ENCODE measurements at places on chromosomes 5 and 9.
A peak's percentile ranks its signal among the peaks of the same experiment; 100 is the strongest.

GRCh38 chr9:94623253-94623652 is 16.1 kb downstream of the FBP1 start:
- no peaks in the 10 kb centered on the region for H3K36me3 ChIP-seq
- peaks cover 5% of the 10 kb centered on the region for H3K4me1 ChIP-seq
- no peak overlapping the region for H3K27ac ChIP-seq
- H3K27me3 ChIP-seq: no peaks in the 10 kb centered on the region

- no peak for DNase-seq
- H3K27ac ChIP-seq: peak overlapping the region; percentile 88
- H3K36me3 ChIP-seq: no peaks in the 10 kb centered on the region
These were observed 1.9 kb downstream of the PCSK5 start for GRCh38 chr9:75892216-75892911.

DNA sequence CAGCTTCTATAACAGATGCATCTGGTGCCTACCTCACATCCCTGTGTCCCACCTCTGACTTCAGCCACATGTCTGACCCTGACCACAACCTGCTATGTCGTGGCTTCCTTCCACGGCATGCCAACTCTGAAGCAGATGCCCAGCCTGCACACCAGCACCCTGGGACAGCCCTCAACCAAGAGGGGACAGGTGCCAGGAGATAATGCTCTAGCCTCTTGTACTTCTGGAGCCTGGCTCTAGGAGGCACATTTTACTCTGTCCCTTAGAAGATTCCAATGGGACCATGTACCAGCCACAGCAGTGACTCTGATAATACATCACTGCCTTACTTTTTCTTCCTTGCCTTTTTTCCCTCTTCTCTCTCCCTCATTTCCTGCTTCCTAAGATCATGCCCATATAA is 51.4 kb downstream of the EBF1 start:
- H3K4me1 ChIP-seq: peaks cover 25% of the 10 kb centered on the region
- H3K4me3 ChIP-seq: no peak overlapping the region
- no peaks in the 10 kb centered on the region for H3K36me3 ChIP-seq
- no peak for DNase-seq
- no peak overlapping the region for H3K27ac ChIP-seq

DNA sequence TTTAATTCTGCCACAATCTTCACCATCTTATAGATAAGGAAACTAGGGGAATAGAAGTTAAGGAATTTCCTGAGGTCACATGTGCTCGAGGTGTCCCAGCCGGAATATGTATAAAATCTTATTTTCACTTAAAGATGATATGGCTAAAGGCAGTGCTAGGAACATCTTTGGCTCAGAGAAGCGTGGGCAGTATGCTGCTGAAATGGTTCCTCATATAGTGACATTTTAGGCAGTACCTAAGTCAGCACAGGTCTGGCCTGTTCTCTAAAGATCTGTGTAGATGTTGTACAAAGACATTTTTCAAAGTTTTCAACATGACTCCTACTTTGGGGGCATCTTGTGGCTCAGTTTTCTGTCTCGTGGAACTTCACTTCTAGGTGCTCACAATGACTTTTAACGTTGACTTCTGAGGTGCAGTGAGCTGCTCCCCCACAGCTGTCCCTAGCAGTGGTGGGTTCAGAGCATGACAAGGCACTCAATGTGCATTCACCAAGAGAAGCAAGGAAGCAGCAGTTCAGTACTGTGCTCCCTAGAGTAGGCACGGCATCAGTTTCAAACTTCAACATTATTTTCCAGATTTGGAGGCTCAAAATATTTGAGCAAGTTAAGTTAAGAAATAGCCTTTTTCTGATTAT is 40.3 kb downstream of the TNFAIP8 start:
- peaks cover 50% of the 10 kb centered on the region for H3K4me1 ChIP-seq
- H3K27me3 ChIP-seq: no peaks in the 10 kb centered on the region
- H3K4me3 ChIP-seq: no peak overlapping the region
- no peaks in the 10 kb centered on the region for H3K36me3 ChIP-seq

DNA sequence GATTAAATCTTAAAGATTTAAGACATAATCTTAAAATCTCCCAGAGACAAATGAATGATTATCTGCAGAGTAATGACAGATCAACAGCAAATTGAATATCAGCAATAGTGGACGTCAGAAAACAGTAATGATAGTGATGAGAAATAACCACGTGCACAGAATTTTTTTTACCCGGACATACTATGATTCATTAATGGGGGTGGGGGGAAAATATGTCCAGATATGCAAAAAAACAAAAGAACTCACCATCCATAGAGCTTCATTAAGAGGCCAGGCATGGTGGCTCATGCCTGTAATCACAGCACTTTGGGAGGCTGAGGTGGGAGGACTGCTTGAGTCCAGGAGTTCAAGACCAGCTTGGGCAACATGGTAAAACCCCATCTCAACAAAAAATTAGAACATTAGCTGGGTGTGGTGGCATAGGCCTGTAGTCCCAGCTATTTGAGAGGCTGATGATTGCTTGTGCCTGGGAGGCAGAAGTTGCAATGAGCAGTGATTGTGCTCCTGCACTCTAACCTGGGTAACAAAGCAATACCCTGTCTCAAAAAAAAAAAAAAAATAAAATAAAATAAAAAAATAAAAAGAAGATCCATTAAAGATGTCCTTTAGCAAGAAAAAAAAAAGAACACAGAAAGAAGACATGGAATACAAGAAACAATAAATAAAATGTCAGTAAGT is 30.9 kb upstream of the SHOC1 start:
- H3K27ac ChIP-seq: no peak overlapping the region
- H3K27me3 ChIP-seq: no peaks in the 10 kb centered on the region
- no peaks in the 10 kb centered on the region for H3K4me1 ChIP-seq
- DNase-seq: no peak

GRCh38 chr5:139389701-139390638 is at the start of gene MZB1:
TSS of gene MZB1 (minus strand) at chr5:139389913. CDS start at chr5:139389856, 57 bp downstream.
- no peak within 1 kb of the TSS for H3K4me3 ChIP-seq
- no peak for DNase-seq
- H3K27ac ChIP-seq: no peak within 1 kb of the TSS
- H3K4me1 ChIP-seq: peaks cover 55% of the 10 kb centered on the region

DNA sequence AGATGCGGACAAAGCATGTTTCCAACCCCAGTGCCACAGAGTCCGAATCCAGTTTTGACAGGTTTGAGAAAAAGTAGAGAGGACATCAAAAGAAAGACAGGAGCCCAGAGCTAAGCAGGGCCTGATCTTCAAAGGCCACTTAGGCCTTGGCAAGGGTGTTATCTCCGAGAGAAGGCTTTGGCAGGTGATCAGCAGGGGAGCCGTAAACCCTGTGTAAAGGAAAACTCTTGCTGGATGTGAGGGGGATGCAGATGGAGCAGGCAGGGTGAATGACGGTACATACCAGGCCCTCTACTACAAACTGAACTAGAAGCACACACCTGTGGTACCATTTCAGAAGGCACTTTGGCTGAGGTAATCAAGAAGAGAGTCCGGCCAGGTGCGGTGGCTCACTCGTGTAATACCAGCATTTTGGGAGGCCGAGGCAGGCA is 1.4 kb upstream of the HNRNPH1 start:
- H3K36me3 ChIP-seq: peaks cover 21% of the 10 kb centered on the region
- DNase-seq: no peak
- peaks cover 35% of the 10 kb centered on the region for H3K4me1 ChIP-seq
- H3K4me3 ChIP-seq: no peak overlapping the region
- H3K27ac ChIP-seq: peak overlapping the region; percentile 99
- H3K27me3 ChIP-seq: no peaks in the 10 kb centered on the region

DNA sequence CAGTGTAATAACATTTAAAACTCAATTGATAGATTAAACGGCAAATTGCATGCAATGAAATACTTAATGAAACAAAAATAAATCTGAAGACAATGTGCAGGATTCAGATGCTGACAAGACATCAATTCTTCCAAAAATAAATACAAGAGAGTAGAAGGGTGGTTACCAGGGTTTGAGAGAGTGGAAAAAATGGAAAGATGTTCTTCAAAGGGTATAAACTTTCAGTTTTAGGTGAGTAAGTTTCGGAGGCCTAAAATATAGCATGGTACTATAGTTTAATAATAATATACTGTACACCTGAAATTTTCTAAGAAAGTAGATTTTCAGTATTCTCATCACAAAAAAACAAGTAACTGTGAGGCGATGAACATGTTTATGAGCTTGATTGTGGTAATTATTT is 48.2 kb upstream of the RASEF start:
- no peak overlapping the region for H3K27ac ChIP-seq
- DNase-seq: no peak
- H3K36me3 ChIP-seq: no peaks in the 10 kb centered on the region
- no peaks in the 10 kb centered on the region for H3K4me1 ChIP-seq

GRCh38 chr5:11443831-11444230 is 460.4 kb downstream of the CTNND2 start:
- H3K4me1 ChIP-seq: no peaks in the 10 kb centered on the region
- no peaks in the 10 kb centered on the region for H3K36me3 ChIP-seq
- H3K4me3 ChIP-seq: no peak overlapping the region
- H3K27me3 ChIP-seq: no peaks in the 10 kb centered on the region
- DNase-seq: no peak

DNA sequence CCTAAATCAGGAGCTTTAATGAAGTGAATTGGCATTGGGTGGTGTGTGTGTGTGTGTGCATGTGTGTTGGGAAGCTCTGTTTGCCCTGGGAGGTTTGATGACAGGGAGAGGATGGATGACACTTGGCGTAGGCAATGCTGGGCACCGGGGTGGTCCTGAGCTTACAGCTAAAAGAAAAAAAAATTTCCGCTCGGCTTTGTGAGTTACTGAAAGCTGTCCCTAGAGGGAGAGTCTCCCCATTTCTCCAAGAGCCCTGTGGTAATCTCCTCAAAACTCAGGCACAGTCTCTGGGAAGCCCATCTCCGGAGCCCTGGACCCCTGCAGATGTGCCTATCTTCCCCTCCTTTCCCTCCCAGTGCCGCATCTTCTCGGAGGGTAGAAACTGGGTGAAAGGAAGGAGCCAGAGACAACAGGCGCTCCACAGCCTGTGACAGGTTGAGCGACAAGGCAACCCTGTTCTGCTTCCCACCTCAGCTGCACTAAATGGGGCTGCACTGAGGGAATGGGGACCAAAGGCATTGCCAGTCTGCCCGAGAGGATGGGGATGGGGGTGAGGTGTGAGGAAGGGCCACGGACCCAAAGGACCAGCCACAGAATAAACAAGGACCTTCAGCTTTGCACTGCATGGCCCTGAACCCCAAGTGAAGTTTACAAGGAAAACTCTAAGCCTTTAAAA is 35.8 kb upstream of the TIFAB start:
- H3K4me3 ChIP-seq: no peak overlapping the region
- H3K4me1 ChIP-seq: peaks cover 27% of the 10 kb centered on the region
- DNase-seq: no peak
- no peaks in the 10 kb centered on the region for H3K27me3 ChIP-seq

DNA sequence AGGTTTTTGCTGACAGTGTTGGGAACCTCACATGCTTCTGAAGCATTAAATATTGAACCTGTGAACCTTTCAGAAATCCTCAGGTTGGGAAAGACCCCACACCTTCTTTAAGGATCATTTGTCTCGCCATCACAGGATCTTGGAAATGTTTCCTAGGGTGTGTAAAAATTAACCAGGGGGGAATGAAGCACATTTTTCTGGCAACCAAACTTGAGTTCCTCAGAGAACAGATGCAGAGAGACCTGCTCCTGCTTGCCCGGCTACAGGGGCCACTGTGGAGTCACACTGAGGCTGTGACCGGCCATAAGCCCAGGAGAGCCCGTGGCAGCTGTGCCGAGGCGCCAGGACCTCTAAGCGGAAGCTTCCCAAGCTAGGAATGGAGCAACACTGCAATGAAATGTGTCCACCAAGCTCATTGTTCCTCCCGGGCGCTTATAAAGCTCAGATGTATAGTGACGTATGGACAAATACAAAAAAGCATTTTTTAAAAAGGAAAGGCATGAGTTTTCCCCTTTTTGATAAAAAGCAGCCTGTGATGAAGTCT is 7.7 kb downstream of the CXCL14 start:
- peaks cover 4% of the 10 kb centered on the region for H3K4me1 ChIP-seq
- H3K36me3 ChIP-seq: no peaks in the 10 kb centered on the region
- H3K27me3 ChIP-seq: no peaks in the 10 kb centered on the region

- DNase-seq: no peak
- H3K36me3 ChIP-seq: no peaks in the 10 kb centered on the region
- no peak overlapping the region for H3K4me3 ChIP-seq
- no peaks in the 10 kb centered on the region for H3K4me1 ChIP-seq
- no peaks in the 10 kb centered on the region for H3K27me3 ChIP-seq
These were observed 35.7 kb upstream of the SLC36A2 start for GRCh38 chr5:151383011-151383410.

- DNase-seq: no peak
- H3K4me1 ChIP-seq: no peaks in the 10 kb centered on the region
- no peaks in the 10 kb centered on the region for H3K36me3 ChIP-seq
- no peaks in the 10 kb centered on the region for H3K27me3 ChIP-seq
- no peak overlapping the region for H3K27ac ChIP-seq
These were observed 85.0 kb downstream of the FSTL4 start for GRCh38 chr5:133527311-133527710.

- no peaks in the 10 kb centered on the region for H3K27me3 ChIP-seq
- H3K4me3 ChIP-seq: no peak overlapping the region
- no peaks in the 10 kb centered on the region for H3K4me1 ChIP-seq
- DNase-seq: no peak
- no peaks in the 10 kb centered on the region for H3K36me3 ChIP-seq
- H3K27ac ChIP-seq: no peak overlapping the region
These were observed 78.6 kb upstream of the TBC1D9B start for GRCh38 chr5:179986328-179986727.

GRCh38 chr5:132549576-132549975 is 6.3 kb upstream of the IL5 start:
- DNase-seq: no peak
- no peak overlapping the region for H3K4me3 ChIP-seq
- H3K4me1 ChIP-seq: no peaks in the 10 kb centered on the region
- H3K27me3 ChIP-seq: no peaks in the 10 kb centered on the region

DNA sequence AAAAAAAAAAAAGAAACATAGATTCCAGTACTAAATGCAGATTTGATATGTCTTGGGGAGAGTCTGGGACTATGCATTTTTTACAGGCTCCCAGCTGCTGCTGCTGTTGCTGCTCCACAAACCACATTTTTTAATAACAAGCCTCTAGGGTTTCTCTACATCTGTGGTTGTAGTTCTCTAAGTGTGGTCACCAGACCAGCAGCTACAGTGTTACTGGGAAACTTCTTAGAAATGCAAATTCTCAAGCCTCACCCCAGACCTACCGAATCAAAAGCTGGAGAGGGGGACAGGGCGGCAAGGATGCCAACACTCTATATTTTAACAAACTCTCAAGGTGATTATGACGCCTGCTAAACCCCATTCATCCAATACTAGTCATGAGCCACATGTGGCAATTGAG is 293.4 kb upstream of the PTGER4 start:
- H3K27ac ChIP-seq: no peak overlapping the region
- H3K4me3 ChIP-seq: no peak overlapping the region
- no peaks in the 10 kb centered on the region for H3K4me1 ChIP-seq
- H3K27me3 ChIP-seq: no peaks in the 10 kb centered on the region
- DNase-seq: no peak

DNA sequence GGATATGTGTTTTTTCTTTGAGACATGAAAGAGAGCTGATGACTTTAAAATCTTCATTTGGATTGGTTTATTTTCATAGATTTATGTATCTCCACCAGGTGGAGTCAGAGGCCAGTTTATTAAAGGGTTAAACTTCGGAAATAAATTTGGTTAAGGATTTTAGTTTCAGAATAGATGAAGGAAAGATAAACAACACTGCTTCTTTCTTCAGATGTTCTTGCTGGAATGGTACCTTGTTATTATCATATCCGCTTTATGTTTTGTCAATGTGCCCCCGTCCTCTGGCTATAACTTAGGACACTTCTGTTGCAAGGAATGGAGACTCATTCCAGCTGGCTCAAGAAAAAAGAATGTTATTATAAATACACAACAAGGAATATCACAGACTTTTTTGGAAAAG is 81.2 kb downstream of the ALDH1A1 start:
- H3K27ac ChIP-seq: no peak overlapping the region
- DNase-seq: no peak
- H3K36me3 ChIP-seq: no peaks in the 10 kb centered on the region
- H3K27me3 ChIP-seq: no peaks in the 10 kb centered on the region

- H3K4me3 ChIP-seq: no peak overlapping the region
- DNase-seq: no peak
- H3K27me3 ChIP-seq: no peaks in the 10 kb centered on the region
- no peaks in the 10 kb centered on the region for H3K4me1 ChIP-seq
These were observed 181.9 kb upstream of the TRPM3 start for GRCh38 chr9:71303351-71303750.

Data from vagina (tissue), 2 donors.